ENCODE measurements at places on chromosomes 1 and 21. TPM values are rescaled to one million over a fixed set of nuclear protein-coding genes. Genes with fewer than 3 reads are reported as not detected.

- no peaks in the 10 kb centered on the region for H3K36me3 ChIP-seq
- DNase-seq: no peak
- no peak overlapping the region for H3K27ac ChIP-seq
- no peaks in the 10 kb centered on the region for H3K27me3 ChIP-seq
- H3K4me1 ChIP-seq: no peaks in the 10 kb centered on the region
- no peak overlapping the region for H3K4me3 ChIP-seq
Observed at GRCh38 chr1:167881069-167881468, 32.9 kb downstream of the ADCY10 start.

GRCh38 chr1:99004861-99005442, at the start of gene PLPPR5:
PLPPR5 (minus strand) TSS chr1:99004861; CDS start chr1:99004671, 190 bp downstream.
- no peak within 1 kb of the TSS for H3K27ac ChIP-seq
- DNase-seq: no peak
- peaks cover 16% of the 10 kb centered on the region for H3K4me1 ChIP-seq

GRCh38 chr1:64653466-64653865, 91.4 kb upstream of the RAVER2 start:
- no peak overlapping the region for H3K4me3 ChIP-seq
- no peak for DNase-seq
- H3K27ac ChIP-seq: no peak overlapping the region
- no peaks in the 10 kb centered on the region for H3K4me1 ChIP-seq

GRCh38 chr1:20180844-20181207, 5.1 kb upstream of the UBXN10 start:
- H3K36me3 ChIP-seq: no peaks in the 10 kb centered on the region
- no peak for DNase-seq
- H3K4me3 ChIP-seq: no peak overlapping the region
- no peak overlapping the region for H3K27ac ChIP-seq
- H3K27me3 ChIP-seq: no peaks in the 10 kb centered on the region

DNA sequence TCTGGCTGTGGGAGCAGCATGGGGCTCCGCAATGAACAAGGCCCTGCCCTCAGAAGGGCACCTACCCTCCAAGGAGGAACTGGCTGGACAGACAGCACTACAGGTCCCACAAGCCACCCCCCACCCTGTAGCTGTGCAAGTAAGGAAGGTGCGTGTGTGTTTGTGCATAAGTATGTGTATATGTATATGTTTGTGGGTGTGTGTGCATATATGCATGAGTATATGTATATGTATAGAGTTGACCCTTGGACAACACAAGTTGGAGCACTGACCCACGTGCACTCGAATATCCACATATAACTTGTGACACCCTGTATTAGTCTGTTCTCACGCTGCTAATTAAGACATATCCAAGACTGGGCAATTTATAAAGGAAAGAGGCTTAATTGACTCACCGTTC, 22.6 kb upstream of the TENT5C start:
- no peak overlapping the region for H3K4me3 ChIP-seq
- no peaks in the 10 kb centered on the region for H3K4me1 ChIP-seq
- DNase-seq: no peak
- no peaks in the 10 kb centered on the region for H3K36me3 ChIP-seq

DNA sequence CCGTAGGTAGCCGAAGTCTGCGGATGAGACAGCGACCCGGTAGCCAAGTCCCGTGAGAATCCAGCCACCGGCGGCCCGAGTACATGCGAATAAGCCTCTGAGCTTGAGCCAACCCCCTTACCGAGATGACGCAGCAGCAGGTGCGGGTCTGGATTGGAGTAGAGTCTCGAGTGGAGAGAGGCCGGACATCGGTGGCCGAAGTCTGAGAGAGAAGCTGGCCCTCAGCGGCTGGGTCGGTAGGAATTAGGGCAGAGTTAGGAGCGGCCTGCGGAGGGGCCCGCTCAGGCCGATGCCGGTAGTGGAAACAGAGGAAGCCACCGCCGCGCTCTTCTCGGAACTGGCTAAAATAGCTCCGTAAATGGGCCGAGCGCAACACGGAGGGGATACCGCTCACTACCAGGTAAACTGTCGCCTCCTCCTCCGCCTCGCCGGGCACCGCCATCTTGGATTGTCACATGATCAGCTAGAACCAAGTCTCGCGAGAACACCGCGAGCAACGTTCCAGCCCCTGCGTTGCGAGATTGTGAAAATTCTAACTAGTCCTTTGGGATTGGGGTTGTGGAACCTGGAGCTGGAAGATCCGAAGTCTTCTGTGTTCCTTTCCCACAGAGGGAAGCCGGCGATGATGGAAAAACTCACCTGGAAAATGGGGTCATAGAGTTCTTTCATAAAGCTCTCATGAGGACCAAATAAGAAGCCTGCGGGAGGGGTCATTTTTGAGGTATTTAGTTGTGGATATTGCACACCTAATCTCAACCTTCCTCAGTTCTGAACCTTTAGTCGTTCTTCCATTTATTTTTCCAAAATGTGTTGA, at the start of gene GPATCH3:
Gene GPATCH3, minus strand, starts transcription at position 467 of the 814 bp plus-strand sequence. Its CDS starts 25 bp downstream, at position 442.
- H3K4me1 ChIP-seq: peaks cover 11% of the 10 kb centered on the region
- peak; percentile 92 for DNase-seq
- H3K27ac ChIP-seq: peak within 1 kb of the TSS; percentile 80

DNA sequence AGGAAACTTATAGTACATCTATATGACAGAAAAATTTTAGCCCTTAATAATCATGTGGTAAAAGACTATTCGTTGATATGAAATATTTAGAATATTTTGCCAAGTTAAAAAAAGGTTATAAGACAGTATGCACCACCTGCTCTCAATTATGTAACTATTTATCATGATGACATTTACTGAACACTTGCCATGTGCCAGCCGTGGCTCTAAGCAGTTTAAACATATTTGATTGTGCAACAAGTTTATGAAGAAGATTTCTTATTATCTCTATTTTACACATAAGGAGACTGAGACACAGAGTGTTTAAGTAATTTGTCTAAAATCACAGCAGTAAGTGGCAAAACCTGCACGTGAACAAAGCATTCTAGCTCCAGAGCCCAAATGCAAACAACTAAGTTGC, 199.3 kb upstream of the JUN start:
- H3K36me3 ChIP-seq: no peaks in the 10 kb centered on the region
- H3K27me3 ChIP-seq: no peaks in the 10 kb centered on the region
- peaks cover 19% of the 10 kb centered on the region for H3K4me1 ChIP-seq
- H3K27ac ChIP-seq: peak overlapping the region; percentile 14

DNA sequence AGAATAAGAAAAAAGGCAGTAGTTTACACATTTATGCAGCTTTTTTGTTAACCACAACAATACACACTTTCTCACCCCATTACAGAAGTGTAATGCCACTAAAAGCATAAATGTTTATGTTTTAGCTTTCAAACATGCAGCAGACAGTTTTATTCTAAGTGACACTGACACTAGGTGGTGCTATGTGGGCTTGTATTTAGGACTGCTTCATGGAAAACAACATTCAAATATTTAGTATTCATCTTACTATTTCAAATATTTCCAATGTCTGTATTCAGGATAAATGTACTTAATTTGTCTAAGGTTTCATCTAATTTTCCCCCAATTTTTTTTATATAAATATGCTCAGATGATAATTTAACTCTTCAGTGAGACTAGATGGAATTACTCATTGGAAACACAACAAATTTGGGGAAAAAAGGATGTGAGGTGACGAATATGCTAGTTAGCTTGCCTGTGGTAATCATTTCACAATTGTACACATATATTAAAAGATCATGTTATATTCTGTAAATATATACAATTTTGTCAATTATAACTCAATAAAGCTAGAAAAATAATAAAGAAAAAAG, 71.4 kb downstream of the USP1 start:
- no peak overlapping the region for H3K4me3 ChIP-seq
- H3K36me3 ChIP-seq: no peaks in the 10 kb centered on the region
- H3K4me1 ChIP-seq: no peaks in the 10 kb centered on the region
- no peaks in the 10 kb centered on the region for H3K27me3 ChIP-seq
- H3K27ac ChIP-seq: no peak overlapping the region

DNA sequence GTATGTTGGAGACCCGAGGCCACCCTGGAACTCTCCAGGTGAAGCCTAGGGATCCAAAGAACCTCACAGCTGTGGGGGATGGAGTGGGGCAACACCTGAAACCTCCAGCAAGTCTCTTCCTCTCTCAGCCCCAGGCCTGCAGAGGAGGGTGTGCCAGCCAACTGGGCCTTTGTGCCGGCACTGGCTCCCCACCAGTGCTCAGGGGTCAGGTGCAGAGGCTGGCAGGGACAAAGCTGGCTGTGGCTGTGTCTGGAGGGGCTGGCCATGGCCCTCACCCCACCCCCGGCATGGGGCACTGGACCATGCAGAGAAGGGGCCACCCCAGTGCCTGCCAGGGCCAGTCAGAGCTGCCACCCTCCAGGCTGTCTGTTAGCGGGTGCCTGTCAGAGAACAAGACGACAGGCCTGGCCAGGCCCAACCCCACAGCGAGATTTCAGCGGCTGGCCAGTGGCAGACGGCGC, 3.9 kb downstream of the COL18A1 start:
- no peak overlapping the region for H3K27ac ChIP-seq
- no peak overlapping the region for H3K4me3 ChIP-seq
- no peak for DNase-seq

GRCh38 chr1:7940745-7941436, at the start of gene TNFRSF9:
TNFRSF9 (minus strand) TSS chr1:7940839; CDS start chr1:7939994, 845 bp downstream.
- H3K27ac ChIP-seq: no peak within 1 kb of the TSS
- H3K4me1 ChIP-seq: peaks cover 12% of the 10 kb centered on the region
- no peak for DNase-seq
- H3K36me3 ChIP-seq: no peaks in the 10 kb centered on the region
- no peaks in the 10 kb centered on the region for H3K27me3 ChIP-seq

DNA sequence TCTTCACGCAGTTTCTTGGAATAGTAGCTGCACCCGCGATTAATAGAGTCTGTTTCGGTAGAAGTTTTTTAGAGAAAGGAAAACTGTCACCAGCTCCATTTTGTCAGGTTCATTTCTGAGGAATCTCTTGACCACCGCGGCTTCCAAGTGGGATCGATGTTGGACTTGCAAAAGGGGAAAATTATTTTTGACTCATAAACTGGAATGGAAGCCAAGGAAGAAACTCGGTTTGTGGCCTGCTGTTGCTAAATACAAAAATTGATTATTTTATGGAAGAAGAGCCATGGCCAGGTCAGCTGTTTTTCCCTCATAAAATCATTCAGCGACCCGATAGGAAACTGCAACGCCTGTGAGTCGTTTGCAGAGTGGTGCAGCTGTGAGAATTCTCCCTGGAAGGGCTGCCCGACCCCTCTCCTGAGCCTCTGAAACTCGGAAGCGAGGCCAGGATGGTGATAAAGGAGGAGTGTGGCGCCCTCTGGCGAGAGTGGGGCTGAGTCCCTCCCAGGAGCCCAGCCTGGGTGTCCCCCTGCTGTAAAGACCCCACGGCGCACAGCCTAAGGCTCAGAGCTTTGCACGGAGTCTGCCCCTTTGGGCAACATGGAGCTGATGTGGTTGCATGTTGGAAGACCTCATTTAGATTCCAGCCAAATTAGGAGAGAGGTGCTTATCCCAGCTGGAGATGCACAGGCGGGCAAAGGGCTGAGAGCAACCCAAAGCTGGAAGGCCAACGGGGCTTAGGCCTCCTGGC, 83.6 kb upstream of the SLC25A33 start:
- no peak overlapping the region for H3K4me3 ChIP-seq
- peak; percentile 62 for DNase-seq
- H3K27me3 ChIP-seq: no peaks in the 10 kb centered on the region
- no peaks in the 10 kb centered on the region for H3K4me1 ChIP-seq
- no peaks in the 10 kb centered on the region for H3K36me3 ChIP-seq

GRCh38 chr1:208027861-208028260, 116.9 kb upstream of the CD34 start:
- peaks cover 37% of the 10 kb centered on the region for H3K4me1 ChIP-seq
- no peaks in the 10 kb centered on the region for H3K27me3 ChIP-seq
- no peak overlapping the region for H3K4me3 ChIP-seq
- no peak overlapping the region for H3K27ac ChIP-seq
- H3K36me3 ChIP-seq: peaks cover 12% of the 10 kb centered on the region

DNA sequence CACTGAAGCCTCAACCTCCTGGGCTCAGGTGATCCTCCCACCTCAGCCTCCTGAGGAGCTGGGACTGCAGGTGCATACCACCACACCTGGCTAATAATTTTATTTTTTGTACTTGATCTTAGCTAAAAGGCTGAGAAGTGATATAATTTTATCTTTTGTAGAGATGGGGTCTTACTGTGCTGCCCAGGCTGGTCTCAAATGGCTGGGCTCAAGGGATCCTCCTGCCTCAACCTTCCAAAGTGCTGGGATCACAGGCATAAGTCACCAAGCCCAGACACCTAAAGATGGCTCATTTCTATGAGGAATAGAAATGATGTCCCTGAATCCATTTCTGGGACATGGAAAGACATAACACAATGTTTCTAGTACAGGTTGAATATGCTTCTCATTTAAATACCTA, 57.8 kb downstream of the TOMM20 start:
- DNase-seq: no peak
- H3K27ac ChIP-seq: peak overlapping the region; percentile 62
- H3K36me3 ChIP-seq: no peaks in the 10 kb centered on the region

- no peak overlapping the region for H3K4me3 ChIP-seq
- no peaks in the 10 kb centered on the region for H3K27me3 ChIP-seq
- no peaks in the 10 kb centered on the region for H3K36me3 ChIP-seq
- no peak overlapping the region for H3K27ac ChIP-seq
Observed at GRCh38 chr1:70760154-70760553, 287.5 kb downstream of the PTGER3 start.

- H3K27ac ChIP-seq: no peak overlapping the region
- no peaks in the 10 kb centered on the region for H3K36me3 ChIP-seq
Observed at GRCh38 chr1:232144696-232145230, 485.2 kb downstream of the SIPA1L2 start.

DNA sequence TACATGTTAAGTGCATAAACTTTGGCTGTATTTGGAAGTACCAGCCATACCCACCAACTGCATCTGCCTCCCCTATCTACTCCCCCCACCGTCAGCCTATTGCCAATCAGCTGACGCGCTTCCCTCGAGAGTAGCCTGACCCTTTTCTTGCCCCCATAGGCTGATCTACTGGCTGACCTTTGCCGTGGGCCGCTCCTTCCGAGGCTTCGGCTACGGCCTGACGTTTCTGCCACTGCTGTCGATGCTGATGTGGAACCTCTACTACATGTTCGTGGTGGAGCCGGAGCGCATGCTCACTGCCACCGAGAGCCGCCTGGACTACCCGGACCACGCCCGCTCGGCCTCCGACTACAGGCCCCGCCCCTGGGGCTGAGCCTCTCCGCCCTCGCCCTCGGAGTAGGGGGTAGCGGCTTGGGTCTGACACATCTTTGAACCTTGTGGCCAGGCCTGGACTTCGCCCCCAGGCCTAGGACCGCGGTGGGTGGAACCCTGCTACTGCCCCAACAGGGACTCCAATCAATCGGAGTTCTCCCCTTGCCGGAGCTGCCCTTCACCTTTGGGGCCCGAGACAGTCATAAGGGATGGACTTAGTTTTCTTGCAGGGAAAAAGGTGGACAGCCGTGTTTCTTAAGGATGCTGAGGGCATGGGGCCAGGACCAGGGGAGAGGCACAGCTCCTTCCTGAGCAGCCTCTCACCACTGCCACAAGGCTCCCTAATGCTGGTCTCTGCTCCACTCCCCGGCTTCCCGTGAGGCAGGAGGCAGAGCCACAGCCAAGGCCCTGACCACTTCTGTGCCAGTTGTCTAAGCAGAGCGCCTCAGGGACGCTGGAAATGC, 4.0 kb downstream of the GLMP start:
- no peaks in the 10 kb centered on the region for H3K27me3 ChIP-seq
- peak; percentile 92 for DNase-seq
- no peaks in the 10 kb centered on the region for H3K36me3 ChIP-seq
- peaks cover 12% of the 10 kb centered on the region for H3K4me1 ChIP-seq
- peak overlapping the region; percentile 50 for H3K27ac ChIP-seq

- H3K4me1 ChIP-seq: peaks cover under 1% of the 10 kb centered on the region
- no peaks in the 10 kb centered on the region for H3K27me3 ChIP-seq
- peak; percentile 12 for DNase-seq
- H3K36me3 ChIP-seq: no peaks in the 10 kb centered on the region
- H3K4me3 ChIP-seq: no peak overlapping the region
- no peak overlapping the region for H3K27ac ChIP-seq
Observed at GRCh38 chr1:208524925-208525324, 280.7 kb upstream of the PLXNA2 start.

Gene OR2L2
- total RNA-seq: not detected

Gene TAS1R1
- total RNA-seq: not detected

Gene CD34
- 20.7 TPM for total RNA-seq

Gene CELA2A
- total RNA-seq: not detected

Gene CFHR3
- 0.27 TPM for total RNA-seq

Gene FAM76A
- total RNA-seq: 23.7 TPM
